H7 (cell line): ENCODE measurements at places on chromosomes 2 and 18. TPM values are rescaled to one million over a fixed set of nuclear protein-coding genes. Genes with fewer than 3 reads are reported as not detected.

Gene SERPINE2
- 186 and 229 TPM in 2 replicates for total RNA-seq

Gene CPLX4
- not detected in 2 replicates for total RNA-seq

Gene FOSL2
- 3.5 and 4.1 TPM in 2 replicates for total RNA-seq

Gene SEPTIN10
- total RNA-seq = 57.5 and 65.4 TPM in 2 replicates

Gene KCNG3
- 2.7 and 5.4 TPM in 2 replicates for total RNA-seq

Gene EMX1
- total RNA-seq = 0.28 and 1.6 TPM in 2 replicates

Gene PSMD1
- 149 and 154 TPM in 2 replicates for total RNA-seq

Gene NEU4
- 0.41 TPM in 1 of 2 replicates, not detected in the other for total RNA-seq

Gene RNF181
- 159 and 201 TPM in 2 replicates for total RNA-seq

Gene PTPRM
- total RNA-seq = 14.4 and 14.5 TPM in 2 replicates

Gene PLEKHH2
- total RNA-seq = 1.4 and 2.1 TPM in 2 replicates

Gene ACMSD
- total RNA-seq = not detected in 2 replicates

Gene AGPS
- 27.3 and 28.4 TPM in 2 replicates for total RNA-seq

Gene IL37
- 0.62 and 1.00 TPM in 2 replicates for total RNA-seq

Gene RGPD4
- total RNA-seq = not detected in 2 replicates

Gene IL36B
- total RNA-seq = not detected in 2 replicates

Gene CPO
- 2.4 and 3.9 TPM in 2 replicates for total RNA-seq

Gene WDR35
- total RNA-seq = 12.4 and 15.4 TPM in 2 replicates

Gene LAMA3
- 0.11 and 0.21 TPM in 2 replicates for total RNA-seq

Gene FKBP1B
- 40.5 and 43.5 TPM in 2 replicates for total RNA-seq

Gene ZNF532
- total RNA-seq = 71.6 and 111 TPM in 2 replicates

Gene FBXO36
- total RNA-seq = 7.9 and 10.2 TPM in 2 replicates

Gene C2orf80
- 0.76 TPM in 1 of 2 replicates, not detected in the other for total RNA-seq

Gene EVA1A
- total RNA-seq = 3.4 and 7.4 TPM in 2 replicates

Gene FTCDNL1
- total RNA-seq = 0.59 and 0.96 TPM in 2 replicates

Gene PXDN
- total RNA-seq = 102 and 124 TPM in 2 replicates

Gene CCL20
- not detected in 2 replicates for total RNA-seq

Gene C2orf92
- 2.5 and 4.2 TPM in 2 replicates for total RNA-seq

Gene HOXD8
- total RNA-seq = not detected in 2 replicates

Gene FLACC1
- total RNA-seq = not detected in 2 replicates

Gene DUSP19
- total RNA-seq = 0.66 and 1.3 TPM in 2 replicates

Gene CRYGD
- 5.2 and 5.5 TPM in 2 replicates for total RNA-seq

Gene ANKRD62
- total RNA-seq = not detected in 2 replicates

Gene SRD5A2
- 0.04 TPM in 1 of 2 replicates, not detected in the other for total RNA-seq

Gene ANKRD30B
- total RNA-seq = not detected in 2 replicates

Gene GAREM1
- total RNA-seq = 4.9 and 6.5 TPM in 2 replicates

Gene ATP6V1B1
- 0.14 TPM in 1 of 2 replicates, not detected in the other for total RNA-seq

Gene SLC11A1
- total RNA-seq = not detected in 2 replicates

Gene AQP12A
- not detected in 2 replicates for total RNA-seq
